ENCODE measurements at places on chromosomes 2 and 18.

GRCh38 chr2:222739939-222740338, 68.5 kb downstream of the MOGAT1 start:
- no peak for DNase-seq

- peak; percentile 73 for DNase-seq
Measured at GRCh38 chr2:9630117-9630735, 571 bp downstream of the YWHAQ start.

GRCh38 chr2:191622374-191623320, 55.3 kb upstream of the NABP1 start:
- DNase-seq, result peak; percentile 46

DNA sequence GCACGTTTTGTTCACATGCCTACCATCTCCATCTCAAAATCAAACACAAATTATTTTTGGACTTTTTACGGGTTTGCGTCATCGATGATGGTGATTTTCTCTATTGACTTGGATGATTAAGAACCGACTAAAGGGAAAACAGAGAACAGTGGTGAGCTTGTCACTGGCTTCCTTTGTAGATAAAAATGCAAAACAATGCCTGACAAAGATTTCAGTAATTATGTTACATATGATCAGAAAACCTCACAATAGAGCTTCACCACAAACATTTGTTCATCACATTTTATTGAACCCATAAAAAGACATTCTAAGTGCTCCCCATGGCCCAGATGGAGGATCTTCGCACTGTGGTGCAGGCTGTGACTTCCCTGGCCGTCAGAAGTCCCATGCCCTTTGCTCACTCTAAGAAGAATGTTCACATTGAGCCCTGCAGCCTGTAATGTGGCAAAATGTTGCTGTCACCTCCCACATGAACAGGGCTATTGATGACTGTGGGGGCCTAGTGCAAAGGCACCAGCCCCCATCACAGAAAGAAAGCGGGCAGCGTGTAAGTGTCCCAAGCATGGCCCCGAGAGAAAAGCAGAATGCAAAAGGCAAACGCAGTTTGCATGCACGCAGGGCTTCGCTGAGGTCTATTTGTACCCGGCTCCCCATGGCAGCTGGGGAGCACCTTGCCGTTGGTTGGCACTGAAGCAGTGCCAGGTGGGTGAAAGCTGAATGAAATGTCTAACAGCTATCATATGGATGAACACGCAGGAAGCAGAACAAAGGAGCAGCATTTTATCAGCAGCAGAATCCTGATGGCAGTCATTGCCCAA, 60.6 kb downstream of the BCL2 start:
- no peak for DNase-seq

GRCh38 chr18:48990481-48991318, 39.9 kb upstream of the SMAD7 start:
- DNase-seq, result no peak

DNA sequence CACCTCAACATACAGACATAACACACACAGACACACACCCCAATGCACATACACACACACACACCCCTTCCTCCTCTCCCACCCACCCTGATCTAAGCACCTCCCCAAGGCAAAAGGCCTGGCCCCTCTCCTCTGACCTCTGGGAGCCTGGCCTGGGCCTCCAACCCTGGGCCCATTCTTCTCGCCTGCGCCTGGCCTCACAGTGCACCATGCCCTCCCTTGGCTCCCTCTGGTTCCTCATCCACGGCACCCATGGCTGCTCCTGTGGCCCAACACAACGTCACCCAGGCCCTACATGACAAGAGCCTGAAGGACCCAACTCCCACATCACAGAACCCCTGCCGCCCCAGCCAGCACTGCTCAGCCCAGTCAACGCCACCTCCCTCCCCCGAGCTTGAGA, 281.3 kb downstream of the CELF4 start:
- no peak for DNase-seq

DNA sequence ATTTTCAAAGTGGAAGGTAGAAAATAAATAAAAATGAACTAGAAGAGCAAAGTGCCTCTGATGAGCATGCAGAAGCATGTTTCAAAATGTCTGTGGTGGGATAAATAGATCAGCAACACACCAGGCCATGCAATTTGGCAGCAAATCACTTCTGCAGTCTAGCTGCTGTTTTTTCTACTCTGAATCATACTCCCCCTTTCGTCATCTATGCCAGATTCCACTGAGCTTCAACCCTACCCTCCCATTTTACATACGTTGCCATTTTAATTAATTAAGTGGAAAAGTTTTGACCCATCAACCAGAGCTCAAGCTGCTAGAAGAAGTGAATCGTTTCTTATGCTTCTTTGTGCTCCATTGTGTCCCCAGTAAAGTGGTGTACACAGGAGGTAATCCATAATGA, 79.3 kb downstream of the NRXN1 start:
- DNase-seq, result no peak

GRCh38 chr18:51953521-51953920, 386.5 kb upstream of the DCC start:
- no peak for DNase-seq

GRCh38 chr2:78977661-78978145, 47.8 kb upstream of the REG3G start:
- DNase-seq, result no peak

- DNase-seq, result peak; percentile 27
Measured at GRCh38 chr2:134988994-134989605, 58.1 kb downstream of the MAP3K19 start.

- no peak for DNase-seq
Measured at GRCh38 chr18:11496526-11497172, 112.7 kb upstream of the SLC35G4 start.

DNA sequence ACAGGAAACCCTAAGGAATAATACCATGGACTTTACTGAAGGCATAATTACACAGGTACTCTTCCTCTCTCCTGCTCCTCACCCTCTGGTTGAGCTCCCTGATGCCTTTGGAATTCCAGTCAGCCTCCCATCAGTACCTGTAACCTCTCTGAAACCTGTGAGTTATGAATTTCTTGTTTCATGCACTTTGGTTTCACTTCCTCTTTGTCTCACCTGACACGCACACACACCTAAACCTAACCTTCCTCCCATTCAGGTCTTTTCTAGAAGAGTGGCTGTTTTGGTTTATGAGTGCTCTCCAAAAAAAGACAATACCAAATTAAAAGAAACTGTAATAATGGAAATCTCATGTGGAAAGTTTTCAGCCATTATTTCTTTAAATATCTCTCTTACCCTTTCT, 451.3 kb upstream of the VWC2L start:
- DNase-seq, result no peak
